ENCODE measurements at places on chromosomes 5 and 9.

DNA sequence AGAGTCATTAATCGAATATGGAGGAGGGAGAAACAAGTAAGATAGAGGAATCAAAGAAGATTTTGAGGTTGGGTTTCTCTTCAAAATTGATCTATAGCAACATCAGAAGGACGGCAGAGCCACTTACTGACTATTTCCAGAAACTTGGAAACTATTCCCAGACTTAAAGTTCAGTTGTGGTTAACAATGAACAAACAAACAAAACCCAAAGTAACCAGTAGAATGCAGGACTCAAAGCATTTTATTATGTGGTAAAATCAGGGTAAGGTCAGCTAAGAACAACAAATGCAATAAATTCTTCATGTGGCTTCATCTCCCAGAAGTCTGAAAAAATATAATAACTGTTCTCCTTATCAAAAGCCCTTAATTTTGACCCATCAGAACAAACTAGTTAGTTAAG is 54.9 kb upstream of the OSMR start:
- DNase-seq, result no peak

DNA sequence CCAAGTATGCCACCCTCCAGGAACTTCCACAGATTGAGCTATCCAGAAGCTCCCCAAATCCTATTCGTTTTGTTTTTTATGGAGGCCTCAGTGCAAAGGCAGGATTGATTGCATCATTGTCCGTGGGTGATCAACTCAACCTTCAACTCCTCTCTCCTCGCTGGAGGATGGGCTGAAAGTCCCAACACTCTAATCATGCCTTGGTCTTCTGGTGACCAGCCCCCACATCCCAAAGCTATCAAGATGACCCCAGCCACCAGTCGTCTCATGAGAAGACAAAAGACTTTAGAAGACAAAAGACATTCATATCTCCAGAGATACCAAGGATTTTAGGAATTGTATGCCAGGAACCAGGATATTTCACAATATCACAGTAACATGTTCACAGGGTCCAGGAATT is 441.6 kb upstream of the WWC1 start:
- DNase-seq, result no peak

DNA sequence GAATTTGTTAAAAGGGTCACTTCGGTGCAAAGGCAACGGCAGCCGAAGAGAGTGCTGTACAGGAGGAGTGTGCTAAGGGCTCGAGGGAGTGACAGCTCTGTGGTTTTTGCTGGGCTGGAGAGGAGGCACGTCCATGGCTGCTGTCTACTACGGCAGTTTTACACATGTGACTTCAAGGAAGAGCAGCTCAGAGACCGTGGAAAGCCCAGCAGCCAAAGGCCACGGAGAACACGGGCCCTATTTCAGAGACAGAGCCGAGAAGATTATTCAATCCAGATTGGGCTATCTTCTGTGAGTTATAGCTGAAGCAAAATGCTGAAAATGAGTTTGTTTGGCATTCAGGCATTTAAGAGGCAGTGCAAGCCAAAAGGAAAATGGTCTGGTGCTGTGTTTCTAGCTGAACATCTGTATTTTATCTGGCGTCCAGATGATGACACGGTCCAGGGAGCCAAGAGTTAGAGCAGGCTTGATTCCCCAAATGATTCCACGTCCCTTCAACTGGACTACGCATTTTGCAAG is 96.4 kb downstream of the RFK start:
- no peak for DNase-seq

DNA sequence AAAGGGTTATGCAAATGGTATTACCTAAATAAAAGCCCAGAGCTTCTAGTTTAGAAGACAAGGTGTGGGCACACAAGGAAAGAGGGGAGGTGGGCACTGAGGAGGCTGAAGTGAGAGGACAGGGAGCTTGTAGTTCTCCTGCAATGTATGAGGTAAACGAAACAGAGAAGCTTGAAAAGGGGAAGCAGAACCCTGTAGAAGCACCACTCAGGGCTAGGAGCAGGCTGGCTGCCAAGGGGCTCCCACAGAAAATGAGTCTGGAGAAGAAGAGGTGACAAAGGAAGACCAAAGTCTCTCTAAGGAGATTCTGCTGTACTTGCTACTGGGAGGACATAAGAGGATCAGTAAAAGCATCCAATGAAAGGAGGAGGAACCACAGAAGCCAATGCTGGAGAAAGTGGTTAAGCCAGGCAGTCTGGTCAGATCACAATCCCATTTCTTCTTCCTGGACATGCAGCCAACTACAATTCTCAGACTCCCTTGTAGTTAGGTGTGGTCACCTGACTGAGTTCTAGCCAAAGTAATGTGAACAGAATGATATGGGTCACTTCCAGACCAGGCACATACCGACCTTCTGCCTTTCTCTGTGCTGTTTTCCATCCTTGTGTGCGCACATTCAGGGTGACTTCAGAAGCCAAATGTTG is 174.5 kb upstream of the MAP3K1 start:
- no peak for DNase-seq

DNA sequence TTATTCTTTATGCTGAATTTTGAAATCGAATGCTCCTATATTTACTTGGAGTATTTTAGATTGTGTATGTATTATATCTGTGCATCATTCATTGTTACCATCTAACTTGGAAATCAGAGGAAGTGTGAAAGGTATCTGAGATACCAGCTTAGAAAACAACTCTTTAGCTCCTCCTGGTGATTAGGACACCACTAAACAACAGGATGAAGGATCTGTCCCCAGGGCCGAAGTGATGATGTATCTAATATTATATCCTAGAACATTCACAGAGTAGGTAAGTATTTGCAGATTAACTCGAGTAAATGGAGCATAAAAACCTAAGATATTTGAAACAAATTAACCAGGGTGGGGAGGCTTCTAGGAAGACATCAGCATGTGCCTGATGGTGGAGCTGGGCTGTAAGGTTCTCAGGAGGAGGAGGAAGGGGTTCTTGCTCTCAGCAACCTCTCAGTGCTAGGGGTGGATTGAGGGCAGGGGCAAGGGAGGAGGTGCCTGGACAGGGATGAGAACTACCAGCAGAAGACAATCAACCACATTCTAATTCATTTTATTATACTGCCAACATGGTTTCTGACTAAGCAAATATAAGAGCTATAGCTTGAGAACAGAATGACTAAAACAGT is 2.6 kb upstream of the NFIL3 start:
- no peak for DNase-seq

GRCh38 chr5:142803428-142804125 is 33.4 kb downstream of the ARHGAP26 start:
- no peak for DNase-seq

DNA sequence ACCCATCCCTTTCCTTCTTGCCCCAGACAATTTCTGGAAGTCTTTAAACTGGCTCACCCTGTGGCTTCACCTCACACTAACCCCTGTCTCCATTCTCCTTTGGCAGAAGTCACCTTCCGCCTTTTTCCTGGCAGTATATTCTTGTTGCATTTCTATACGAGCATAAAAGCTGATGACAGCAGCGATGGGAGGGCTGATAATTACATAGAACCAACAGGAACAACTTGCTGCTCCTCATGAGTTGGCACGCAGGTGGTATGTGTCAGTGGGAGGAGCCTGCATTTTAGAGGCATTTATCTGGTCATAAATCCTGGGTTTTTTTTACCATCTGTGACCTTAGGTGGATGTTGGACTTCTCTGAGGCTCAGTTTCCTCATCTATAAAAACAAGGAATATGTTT is 61.4 kb upstream of the CKMT2 start:
- no peak for DNase-seq

- DNase-seq, result no peak
Observed at GRCh38 chr5:2442496-2443354, 308.8 kb downstream of the IRX2 start.

DNA sequence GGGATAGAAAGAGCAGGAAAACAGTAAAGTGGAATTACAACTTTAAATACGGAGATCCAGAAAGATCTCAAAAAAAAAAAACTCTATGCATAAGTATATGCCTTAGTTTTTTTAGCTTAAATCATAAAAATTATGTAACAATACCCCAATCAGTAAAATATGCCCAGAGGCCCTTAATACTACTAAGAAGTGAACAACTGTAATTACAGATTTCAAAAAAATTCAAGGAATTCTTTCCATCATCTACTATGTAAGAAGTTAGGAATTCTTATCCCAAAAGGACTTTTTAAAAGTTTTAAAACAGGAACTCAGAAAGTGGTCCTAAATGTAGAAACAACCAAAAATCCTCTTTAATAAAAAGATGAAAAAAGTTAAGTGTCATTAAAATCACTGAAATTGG is 111.3 kb downstream of the SSBP2 start:
- DNase-seq, result no peak

- DNase-seq, result no peak
Observed at GRCh38 chr5:78907255-78907891, 77.7 kb downstream of the ARSB start.

DNA sequence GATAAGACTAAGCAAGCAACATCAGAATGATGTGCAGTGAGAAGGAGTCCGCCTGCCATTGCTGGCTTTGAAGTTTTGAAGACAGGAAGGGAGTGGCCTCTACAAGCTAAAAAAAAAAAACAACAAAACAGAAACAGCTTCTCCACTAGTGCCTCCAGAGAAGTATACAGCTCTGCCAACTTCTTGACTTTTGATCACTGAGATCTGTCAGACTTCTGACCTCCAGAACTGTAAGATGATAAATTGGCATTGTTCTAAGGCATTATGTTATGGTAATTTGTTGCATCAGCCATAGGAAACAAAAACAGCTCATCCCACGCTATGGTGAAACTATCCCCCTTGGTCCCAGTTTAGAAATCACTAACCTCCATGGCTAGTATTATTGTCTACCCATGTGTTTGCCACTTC is 131.0 kb upstream of the VCAN start:
- no peak for DNase-seq

DNA sequence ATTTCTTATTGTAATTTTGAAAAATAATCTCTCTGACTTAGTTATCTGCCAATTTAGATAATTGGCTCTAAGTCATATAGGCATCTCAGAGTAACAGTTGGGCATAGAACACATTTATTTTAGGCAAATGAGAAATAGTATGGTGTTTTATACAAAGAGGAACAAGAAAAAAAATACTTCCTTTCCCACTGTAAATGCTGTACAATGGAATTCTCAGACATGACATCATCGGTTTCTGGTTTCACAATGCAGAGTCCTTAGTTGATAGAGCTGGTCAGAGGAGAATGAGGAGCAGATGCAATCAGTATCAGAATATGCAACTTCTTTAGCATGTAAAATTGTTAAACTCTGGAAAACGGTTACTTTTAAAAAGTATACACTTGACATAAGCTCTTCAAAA is 49.4 kb downstream of the PLK2 start:
- no peak for DNase-seq

DNA sequence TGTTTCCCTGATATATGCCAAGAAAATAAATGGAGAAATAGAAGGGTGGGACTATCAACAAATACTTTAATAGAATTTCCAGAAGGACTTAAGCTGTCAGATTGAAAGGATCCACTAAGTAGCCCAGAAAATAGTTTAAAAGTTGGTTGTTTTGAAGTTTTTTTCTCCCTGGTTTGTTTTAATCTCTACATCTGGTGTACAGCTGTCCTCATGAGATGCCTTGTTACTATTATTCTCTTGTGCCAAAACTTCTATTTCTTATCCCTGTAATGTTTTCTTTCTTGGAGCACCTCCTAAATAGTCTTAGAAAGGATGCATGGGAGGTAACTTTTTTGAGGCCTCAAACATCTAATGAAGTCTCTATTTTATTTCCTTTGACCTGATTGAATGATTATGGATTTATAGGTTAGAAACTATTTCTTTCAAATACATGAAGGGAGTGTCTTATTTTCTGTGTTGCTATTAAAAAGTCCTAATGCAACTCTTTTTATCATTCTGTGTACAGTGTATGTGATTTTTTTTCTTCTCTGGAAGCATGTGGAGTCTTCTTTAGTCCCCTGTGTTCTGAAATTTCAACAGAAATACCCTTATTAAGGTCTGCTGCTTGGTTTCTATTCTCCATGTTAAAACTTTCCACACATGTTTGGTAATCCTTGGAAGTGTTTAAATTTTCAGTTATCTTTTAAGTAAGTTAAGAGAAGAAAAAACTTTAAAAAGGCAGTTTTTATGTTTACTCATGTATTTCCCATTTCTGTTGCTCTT is 140.0 kb upstream of the CDKN2B start:
- DNase-seq, result no peak

DNA sequence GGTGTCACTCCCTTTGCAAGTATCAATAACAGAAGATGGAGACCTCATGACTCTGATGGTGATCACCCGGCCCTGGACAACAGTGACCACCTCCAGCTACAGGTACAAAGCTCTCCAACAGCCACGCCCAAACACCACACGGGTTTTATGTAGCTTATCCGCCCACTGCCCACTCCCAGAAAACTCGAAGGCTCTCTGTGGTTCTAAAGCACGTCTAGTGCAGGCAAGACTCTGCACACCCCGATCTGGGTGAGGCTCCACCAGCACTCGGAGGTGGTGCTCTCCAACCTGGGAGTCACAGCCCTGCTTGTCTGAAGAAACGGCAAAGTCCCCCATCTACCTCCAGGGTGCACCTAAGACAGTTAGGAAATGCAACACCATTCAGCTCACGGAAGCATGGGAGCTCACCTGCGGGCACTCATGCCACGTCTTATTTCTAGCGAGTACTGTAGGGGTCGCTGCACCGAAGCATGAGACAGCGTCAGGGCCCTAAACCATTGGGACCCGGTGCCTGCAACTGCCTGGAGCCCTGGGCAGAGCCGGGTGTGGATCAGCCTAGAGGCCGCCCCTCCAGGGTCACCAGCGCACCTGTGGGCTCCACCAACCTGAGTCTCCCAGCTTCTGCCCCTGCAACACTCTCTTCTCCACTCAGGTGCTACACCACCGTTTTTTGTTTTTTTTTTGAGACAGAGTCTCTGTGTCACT is 58.1 kb upstream of the ZNF354A start:
- DNase-seq, result no peak

DNA sequence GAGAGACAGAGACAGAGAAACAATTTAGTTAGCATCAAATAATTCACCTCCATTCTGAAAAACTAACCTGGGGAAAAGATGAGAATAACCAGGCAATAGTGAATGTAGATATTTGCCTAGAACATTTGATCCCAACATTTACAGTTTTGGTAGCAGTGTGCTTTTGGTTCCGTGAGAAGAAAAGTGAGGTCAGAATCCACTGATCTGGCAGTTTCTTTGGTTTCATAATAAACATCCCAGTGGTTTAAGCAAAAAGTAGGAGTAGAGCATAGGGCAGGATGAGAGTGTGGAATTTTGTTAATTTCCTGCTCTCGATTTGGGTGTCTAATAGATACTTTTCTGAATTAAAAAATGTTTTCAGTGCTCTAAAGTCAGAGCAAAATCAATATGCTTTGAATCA is 887.0 kb downstream of the NR2F1-AS1 start:
- no peak for DNase-seq

GRCh38 chr9:33785914-33786313 is 9.4 kb upstream of the PRSS3 start:
- no peak for DNase-seq

GRCh38 chr5:69167493-69167855 is 524 bp downstream of the CCNB1 start:
- DNase-seq, result no peak

DNA sequence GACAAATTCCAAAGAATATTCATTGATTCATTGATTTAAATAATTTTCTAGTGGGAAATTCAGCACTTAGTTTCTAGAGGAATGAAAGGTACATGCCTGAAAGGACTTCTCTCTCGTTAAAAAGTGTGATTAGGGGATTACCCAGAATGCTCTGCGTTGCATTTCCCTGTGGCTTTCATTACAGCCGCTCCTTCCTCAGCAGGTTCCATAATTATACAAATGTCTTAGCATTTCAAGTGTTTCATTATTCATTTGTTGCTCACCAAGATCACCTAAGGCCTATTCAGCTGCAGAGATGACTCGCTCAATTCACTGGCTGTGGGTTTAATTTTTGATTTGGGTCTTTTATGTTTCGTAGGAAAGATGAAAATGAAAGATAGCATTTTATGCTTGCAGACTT is 52.8 kb downstream of the SPATA31C2 start:
- DNase-seq, result no peak
